NCI-H460 (cell line): ENCODE measurements at places on chromosomes 2 and 18. TPM values are rescaled to one million over a fixed set of nuclear protein-coding genes. Genes with fewer than 3 reads are reported as not detected.

The ZNF804A gene
- total RNA-seq, result 4.3 and 4.9 TPM in 2 replicates

GRCh38 chr18:28050545-28050944 lies 126.4 kb downstream of the CDH2 start:
- no peak for DNase-seq

- DNase-seq, result no peak
Measured at GRCh38 chr2:200476836-200477235, 33.0 kb downstream of the KCTD18 start.

GRCh38 chr2:69911985-69912563 lies 2.8 kb upstream of the MXD1 start:
- DNase-seq, result peak; percentile 56

DNA sequence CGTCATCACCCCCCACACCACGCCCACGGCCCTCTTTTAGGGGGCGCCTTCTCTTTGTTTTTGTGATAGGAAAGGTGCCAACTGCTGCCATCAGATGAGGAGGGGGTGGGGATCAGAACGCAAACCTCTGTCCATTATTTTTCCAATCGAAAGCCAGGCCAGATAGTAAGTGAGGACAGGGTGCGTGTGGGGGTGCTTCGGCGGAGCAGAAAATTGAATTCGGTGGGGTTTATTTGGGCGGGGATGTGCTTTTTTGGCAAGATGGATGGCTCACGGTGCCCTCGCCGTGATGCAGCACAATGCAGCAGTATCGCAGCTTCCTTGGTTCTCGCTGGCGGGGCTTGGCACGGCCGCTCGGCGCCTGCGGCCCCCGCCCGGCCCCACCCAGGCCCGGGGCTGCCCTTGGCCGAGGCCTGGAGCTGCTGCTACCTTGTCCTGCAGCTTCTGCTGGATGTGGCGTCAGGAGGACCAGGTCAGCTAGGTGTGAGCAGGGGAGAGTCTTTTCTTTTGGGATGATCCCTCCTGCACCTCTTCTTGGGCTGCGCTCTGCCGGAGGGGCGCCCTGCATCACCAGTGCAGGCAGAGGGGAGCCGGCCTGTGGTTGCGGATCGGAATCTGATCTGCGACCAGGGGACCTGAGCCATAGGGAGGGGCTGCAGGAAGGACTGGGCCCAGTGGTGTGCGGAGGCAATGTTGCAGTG lies 1.3 kb downstream of the SPTBN1 start:
- no peak for DNase-seq

GRCh38 chr2:195537811-195538210 lies 119.2 kb upstream of the SLC39A10 start:
- DNase-seq, result no peak
